ENCODE measurements at places on chromosomes 3 and 15.

DNA sequence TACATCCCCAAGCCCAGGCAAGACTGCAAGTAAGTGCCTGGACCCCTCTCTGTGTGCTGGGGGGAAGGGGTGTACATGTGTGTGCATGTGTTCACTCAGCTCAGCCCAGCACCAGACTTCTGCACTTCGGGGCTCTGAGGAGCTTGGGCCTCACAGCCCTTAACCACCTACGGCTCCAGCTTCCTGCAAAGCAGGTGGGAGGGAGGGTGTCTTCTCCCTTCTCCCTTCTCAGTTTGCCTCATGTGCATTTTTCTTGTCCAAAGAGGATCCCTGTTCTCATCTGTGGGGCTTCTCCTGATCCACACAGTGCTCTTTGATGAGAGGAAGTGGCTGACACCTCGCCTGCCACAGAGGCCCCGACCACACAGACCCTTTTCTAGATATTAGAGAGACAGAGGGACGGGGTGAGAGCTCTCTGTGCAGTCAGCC, 69.3 kb downstream of the MESD start:
- DNase-seq = no peak

- no peak for DNase-seq
These were observed 228.7 kb downstream of the SLCO3A1 start for GRCh38 chr15:92082006-92082843.

DNA sequence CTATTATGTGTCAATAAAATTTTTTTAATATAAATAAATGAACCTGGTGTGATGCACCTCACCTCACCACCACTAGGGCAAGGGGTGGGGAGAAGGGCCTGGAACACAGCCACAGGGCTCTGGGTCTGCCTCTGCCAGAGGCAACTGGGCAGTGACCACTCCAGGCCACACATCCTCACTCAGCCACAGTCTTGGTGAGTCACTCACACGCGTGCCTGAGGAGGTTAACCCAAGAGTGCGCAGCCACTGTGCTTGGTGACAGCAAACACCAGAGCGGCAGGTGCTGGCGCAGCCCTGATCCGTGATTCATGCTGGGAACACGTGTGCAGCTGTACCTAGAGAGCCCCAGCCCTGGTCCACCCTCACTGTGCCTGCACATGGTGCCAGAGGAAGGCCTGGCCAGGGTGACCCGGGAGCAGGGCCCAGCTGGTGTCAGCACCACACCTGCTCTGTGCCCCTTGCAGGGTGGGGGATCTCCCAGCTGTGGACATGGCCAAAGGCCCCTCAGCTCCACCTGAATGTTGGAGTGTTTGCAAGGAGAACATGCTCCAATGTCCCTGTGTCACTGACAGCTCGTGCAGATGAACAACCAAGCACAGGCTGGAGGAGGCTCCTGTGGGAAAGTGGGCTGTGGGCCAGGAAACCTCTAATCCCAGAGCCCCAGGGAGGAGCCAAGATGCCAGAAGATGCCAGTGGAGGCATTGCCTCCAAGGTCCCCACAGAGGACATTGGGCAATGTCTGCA, 2.1 kb downstream of the SLC41A3 start:
- no peak for DNase-seq

DNA sequence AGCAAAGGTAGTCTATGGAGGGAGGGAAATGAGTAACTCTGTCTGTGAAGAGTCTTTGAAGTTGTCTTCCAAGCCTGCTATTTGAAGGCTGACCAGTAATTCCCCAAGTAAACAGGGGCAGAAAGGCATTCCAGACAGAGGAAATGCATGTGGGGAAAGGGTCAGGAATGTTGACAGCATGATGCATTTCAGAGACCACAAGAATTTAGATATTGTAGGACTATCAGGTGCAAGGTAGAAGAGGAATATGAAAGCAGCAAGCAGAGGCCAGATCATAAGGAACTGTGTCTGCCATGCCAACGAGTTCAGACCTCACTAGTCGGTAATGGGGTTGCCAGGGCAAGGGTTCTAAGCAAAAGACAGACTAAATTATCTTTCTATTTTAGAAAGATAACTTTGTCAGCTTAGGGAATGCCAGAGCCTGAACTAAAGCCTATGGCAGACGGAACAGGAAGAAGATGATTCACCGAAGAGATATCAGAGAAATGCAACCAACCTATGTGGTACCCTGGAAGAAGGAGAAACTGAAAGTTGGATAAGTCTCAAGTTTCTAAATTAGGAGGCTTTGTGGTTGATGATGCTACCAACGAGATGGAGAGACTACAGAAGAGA, 327.0 kb upstream of the RORA start:
- no peak for DNase-seq

- DNase-seq = no peak
These were observed 27.2 kb downstream of the PLSCR4 start for GRCh38 chr3:146223401-146224373.
